GM12864 (cell line): ENCODE measurements at places on chromosomes 2 and 18.

DNA sequence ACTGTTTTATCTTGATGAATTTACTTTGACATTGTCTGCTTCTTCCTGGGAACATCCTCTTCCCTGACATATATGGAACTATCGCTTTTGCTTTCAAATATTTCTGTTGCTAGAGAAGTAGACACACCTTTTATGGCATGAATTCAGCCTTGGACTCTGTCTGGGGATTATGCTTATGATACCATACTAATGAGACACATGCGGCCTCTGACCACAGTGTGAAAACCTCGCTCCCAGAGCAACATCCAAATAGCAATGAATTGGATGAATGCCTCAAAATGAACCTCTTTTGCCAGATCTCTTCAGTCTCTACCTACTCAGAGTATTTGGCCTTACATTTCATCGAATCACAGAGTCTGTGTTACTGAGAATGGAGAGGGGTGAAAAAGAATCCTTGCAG is 70.9 kb downstream of the PIEZO2 start:
- no peak for DNase-seq

DNA sequence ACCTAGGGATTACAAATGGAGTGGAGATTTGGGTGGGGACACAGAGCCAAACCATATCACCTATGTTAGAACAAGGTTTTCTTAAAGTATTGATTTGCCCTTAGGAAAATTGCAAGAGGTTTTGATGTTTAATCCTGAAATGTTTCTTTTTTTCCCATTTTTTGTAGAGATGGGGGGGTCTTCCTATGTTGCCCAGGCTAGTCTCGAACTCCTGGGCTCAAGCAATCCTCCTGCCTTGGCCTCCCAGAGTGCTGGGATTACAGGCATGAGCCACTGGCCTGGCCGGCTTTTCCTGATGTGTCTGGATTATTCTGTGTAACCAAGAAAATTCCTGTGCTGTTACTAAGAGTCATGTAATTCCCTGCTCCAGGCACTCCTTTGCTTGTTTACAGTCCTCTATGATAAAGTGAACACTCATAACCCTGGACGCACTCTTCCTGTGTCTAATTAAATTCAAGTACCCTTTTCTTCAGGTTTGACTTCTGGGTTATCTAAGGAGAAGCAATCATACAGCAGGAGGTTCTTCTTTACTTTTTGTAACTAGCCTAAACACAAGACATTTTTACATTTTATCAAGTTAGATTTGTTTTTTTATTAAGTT is 15.0 kb upstream of the CTDP1 start:
- DNase-seq: no peak

DNA sequence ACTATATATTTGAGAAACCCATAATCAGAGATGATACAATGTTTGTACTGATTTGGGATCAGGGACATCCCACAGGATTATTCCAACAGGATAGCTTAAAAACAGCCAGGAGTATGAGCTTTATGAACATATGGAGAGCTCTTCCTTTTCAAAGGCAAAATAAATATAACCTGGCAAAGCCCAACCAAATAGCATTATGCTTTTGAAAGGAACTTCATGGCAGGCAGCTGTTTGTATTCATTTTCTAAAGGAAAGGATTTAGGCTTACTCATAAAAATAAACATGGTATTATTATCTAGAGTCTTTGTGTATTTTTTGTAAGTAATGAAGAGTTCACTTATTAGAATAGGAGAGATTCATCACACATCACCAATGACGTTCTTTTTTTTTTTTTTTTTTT is 44.4 kb downstream of the CCDC195 start:
- no peak for DNase-seq

- DNase-seq: no peak
Observed at GRCh38 chr2:24492421-24493279, 1.6 kb downstream of the NCOA1 start.

- DNase-seq: peak; percentile 61
Observed at GRCh38 chr2:151842830-151843690, 14.8 kb upstream of the ARL5A start.

DNA sequence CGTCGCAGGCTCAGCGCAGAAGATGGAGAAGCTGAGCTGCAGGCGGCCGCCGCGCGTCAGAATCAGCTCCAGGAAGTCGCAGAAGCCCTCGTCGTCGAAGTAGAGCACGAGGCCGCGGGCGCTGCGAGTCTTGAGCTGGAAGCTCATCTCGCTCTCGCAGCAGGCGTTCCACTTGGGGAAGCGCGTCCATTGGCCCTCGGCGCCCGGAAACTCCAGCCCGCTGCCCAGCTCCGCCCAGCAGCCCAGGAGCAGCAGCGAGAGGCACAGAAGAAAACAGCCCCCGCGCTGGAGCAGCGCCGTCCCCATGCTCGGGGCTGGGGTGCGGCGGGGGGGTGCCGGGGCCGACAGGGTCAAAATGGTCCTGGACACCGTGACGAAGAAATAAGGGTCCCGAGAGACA is 4.0 kb downstream of the NRXN1 start:
- DNase-seq: no peak

DNA sequence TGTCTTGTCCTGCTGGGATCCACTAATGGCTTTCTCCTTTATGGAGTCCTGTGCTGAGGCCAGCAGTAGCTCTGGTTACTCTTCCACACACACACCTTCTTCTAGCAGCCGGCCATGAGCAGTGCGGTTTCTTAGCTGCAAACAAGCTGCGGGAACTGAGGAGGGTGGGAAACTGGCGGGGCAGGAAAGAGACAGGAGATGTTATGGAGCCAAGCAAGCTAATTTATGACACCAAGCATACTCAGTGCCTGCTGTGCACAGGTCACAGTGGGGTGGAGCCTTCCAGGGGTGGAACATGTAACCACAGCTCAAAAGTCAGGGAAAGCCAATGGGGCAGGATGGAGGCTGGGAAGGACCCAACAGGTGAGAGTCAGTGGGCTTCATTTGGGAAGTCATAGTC is 180.8 kb downstream of the FAM210A start:
- DNase-seq: no peak

- DNase-seq: no peak
Observed at GRCh38 chr2:23293063-23293462, 91.9 kb upstream of the KLHL29 start.

- no peak for DNase-seq
Observed at GRCh38 chr2:28670856-28671255, 80.8 kb upstream of the PPP1CB start.

GRCh38 chr18:48925491-48925780 is 25.3 kb downstream of the SMAD7 start:
- no peak for DNase-seq

GRCh38 chr2:19123556-19123955 is 234.9 kb downstream of the OSR1 start:
- DNase-seq: no peak

DNA sequence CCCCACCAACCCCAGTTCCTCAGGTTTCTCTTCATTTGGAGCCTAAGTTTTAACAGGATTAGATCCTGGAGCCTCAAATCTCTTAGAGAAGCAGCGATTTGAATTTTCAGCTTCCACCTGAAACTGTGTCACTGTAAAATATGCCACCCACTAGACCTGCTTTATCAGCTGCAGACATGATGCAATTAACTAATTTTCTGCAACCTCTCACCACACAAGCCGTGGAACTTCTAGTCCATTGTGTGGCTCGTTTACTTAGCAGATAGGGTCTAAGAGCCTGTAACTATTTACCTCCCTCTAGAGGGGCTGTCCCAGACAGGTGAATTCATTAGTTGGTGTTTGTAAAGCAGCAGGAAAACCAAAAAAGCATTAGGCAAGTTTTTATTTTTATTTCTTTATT is 31.6 kb upstream of the FZD5 start:
- DNase-seq: no peak

- peak; percentile 46 for DNase-seq
Observed at GRCh38 chr2:152566728-152567069, 150.6 kb downstream of the PRPF40A start.

DNA sequence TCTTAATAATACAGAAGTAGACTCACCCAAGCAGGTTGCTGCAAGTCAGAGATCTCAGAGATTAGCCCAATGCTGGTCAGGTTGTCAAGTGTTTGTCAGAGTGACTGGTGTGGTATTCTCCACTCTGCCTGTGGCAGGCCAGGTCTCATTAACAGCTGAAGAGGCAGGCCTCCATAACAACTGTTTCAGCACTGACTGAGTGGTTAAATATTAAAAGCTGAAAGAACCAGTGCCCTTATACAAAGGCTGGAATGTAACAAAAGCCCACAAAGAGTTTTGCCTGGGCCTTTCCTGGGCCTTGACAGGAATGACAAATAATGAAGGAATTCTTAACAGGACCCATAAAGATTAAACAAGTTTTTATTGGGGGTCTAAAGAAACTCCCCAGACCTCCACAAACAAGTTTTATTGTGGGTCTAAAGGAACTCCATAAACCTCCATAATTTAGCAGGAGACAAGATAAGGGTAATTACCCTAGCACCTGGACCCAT is 26.8 kb downstream of the SULT1C2 start:
- DNase-seq: no peak

- no peak for DNase-seq
Observed at GRCh38 chr2:36545871-36546416, 52.0 kb downstream of the FEZ2 start.

DNA sequence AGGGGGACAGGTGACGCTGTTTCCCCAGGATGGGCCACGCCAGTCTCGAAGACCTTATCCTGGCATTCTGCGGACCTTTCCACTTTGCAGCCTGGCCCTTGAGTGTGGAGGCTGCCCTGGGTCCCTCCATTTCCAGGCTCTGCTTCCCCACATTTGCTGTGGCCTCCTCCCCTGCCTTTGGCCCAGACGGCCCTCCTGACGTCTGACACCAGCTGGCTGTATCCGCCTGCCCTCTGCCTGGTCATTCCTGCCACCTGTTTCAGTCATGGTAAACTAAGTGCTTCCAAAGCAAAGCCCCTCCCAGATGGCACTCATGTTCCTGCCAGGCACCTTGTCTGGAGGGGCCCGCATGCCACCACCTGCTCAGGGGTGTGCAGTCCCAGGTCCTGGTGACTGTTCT is 95.1 kb downstream of the ASB1 start:
- DNase-seq: no peak
